Stimulated activated CD8-positive, alpha-beta memory T cell treated with anti-CD3 and anti-CD28 coated beads, Interleukin-4, amount 100 ng/mL, for 4 hours (primary cell): ENCODE measurements at places on chromosomes 2 and 18.

DNA sequence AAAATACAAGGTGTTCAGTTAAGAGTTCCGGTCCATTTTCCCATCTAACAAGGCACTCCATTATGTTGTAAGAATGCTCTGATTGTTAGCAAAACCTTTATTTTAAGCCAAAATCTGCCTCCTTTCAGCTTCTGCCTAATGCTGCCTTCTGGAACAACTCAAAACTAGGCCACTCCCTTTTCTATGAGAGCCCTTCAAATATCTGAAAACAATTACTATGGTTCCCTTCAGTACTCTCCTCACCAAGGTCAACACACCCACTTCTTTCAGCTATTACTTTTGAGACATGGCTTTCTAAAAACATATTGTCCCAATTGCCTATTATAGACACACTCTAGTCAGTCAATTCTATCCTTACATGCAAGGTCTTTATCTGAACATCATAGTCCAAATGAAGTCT, 429.4 kb downstream of the ERBB4 start:
- no peak for DNase-seq

- no peak for DNase-seq
Observed at GRCh38 chr2:172345956-172346555, 81.3 kb upstream of the ITGA6 start.

DNA sequence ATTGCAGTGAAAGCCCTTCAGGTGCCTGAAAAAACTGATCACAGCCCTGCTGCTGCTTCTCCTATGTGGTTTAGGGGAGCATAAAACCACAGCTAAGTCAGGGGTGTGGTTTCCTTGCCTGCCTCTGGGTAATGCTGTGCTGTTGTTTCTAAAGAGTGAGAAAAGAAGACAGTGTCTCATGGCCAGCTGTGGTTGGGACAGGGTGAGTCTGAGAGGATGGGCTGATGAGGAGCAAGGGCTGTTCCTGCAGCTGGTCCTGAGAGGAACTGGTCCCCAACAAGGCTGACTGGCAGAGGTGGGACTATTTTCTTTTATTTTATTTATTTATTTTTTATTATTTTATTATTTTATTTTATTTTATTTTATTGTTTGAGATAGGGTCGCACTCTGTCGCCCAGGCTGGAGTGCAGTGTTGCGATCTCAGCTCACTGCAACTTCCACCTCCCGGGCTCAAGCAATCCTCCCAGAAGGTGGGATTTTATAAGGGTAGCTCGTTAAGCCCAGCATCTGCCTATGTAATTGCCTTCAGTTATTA, 236.7 kb downstream of the FHOD3 start:
- no peak for DNase-seq

GRCh38 chr2:45167920-45168629, 158.8 kb upstream of the SIX2 start:
- no peak for DNase-seq

DNA sequence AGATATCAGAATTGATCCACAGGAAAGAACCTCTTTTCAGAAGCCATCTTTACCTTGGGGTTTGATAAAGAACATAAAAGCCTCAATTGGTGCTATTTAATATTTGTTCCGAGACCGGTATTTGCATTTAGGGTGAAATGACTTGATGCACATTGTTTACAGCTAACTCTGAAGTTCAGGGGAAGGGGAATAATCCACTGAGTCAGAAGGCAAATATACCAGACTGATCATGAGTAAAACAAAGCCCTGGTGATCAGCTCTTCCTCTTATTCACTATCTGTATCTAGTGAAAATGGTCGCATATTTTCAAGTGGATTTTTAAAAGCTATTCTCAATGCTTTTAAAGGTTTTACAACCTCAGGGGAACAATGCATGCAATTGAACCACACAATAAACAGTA, 53.0 kb upstream of the ATP8B1 start:
- DNase-seq = no peak

DNA sequence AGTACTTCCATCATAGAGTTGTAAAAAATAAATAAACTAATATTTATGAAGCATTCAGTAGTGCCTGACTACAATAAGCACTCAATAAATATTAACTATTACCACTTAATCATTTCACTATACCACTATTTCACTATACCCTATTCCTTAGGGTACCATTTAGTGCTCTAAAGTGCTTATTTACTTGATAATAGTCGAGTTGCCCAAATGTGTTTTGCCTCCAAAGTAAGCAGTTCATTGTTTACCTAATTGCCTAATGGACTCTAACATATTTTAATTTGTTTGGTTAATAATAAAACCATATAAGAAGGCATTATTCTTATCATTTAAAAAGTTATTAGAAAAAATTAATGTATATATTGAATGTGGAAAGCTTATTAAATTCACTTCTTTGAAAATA, 33.0 kb upstream of the MAP2 start:
- DNase-seq = no peak

DNA sequence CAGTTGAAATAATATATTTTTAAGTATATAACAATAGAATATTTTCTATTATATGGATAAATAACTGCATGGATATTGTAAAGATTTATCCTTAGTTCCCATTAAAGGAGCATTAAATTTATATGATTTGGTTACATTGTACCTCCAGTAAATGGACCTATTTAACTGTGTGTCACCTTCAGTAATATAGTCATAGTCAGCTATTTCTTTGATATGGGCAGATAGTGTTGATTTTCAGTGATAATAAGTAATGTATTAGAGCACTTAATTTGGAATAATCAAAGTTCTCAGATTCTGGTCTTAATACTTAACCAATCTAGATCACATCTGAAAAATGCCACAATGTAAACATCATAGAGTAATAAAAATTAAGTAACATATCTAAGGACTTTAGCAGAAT, 1527.3 kb upstream of the NXPH2 start:
- DNase-seq = no peak

DNA sequence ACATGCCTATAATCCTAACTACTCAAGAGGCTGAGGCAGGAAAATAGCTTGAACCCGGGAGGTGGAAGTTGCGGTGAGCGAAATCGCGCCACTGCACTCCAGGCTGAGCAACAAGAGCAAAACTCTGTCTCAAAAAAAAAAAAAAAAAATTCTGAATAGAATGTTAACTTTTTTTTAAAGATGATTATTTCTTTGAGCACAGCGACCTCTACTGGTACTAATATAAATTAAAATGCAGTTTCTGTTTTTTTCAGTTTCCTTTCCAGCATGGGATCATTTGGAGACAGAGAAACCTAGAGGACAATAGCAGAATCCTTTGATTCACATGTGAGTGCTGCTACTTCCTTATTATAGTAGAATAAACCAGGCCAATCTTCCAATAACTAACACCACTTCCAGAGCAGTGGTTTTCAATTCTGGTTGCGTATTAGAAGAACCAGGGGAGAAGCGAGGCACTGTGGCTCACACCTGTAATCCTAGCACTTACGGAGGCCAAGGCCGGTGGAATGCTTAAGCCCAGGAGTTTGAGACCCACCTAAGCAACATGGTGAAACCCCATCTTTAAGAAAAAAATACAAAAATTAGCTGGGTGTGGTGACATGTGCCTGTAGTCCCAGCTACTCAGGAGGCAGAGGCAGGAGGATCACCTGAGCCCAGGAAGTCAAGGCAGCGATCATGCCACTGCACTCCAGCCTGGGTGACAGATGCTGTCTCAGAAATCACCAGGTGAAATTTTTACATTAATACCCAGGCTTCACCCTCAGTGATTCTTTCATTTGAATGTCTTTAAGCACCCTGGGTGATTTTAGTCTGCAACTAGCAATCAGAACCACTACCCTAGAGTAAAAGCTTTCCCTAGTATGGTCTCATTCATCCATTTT, 10.1 kb downstream of the SRSF7 start:
- no peak for DNase-seq

DNA sequence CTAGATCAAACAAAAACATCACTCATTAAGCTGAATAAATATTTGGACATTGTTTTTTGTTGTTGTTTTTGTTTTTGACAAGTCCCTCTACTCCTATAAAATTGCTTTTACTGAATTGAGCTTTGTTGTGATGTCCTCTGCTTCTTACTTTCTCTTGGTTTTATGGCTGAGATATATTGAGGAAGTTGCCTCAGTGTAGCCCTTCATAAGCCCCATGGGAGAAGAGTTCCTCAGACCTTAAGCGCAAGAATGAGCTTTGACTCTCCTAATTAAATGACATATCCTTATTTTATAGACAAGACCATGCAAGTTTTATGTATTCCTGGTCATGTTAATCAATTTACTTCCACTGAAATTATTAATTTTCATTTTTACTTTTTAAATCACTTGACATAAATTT, 54.9 kb downstream of the CERKL start:
- no peak for DNase-seq

- no peak for DNase-seq
Observed at GRCh38 chr2:182646763-182647498, 69.1 kb upstream of the DNAJC10 start.

- no peak for DNase-seq
Observed at GRCh38 chr2:29245742-29246382, 130.6 kb downstream of the CLIP4 start.

DNA sequence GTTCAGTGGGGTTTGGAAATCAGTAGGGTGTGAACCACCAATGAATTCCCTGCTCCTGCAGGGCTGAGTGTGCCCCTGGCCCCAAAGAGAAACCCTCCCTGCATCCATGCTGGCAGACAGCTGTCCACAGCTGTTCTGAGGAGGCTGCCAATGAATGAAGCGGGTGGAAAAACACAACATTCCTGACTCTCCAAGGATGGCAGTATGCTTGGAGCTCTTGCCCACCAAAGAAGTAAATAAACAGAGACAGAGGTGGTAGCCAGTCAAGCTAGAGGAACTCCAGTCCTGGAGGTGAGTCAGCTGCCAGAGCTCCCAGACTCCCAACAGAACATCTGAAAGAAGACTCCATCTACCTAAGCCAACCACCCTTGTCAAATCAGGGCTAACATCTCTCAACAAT, 6.2 kb downstream of the ZBTB7C start:
- no peak for DNase-seq

DNA sequence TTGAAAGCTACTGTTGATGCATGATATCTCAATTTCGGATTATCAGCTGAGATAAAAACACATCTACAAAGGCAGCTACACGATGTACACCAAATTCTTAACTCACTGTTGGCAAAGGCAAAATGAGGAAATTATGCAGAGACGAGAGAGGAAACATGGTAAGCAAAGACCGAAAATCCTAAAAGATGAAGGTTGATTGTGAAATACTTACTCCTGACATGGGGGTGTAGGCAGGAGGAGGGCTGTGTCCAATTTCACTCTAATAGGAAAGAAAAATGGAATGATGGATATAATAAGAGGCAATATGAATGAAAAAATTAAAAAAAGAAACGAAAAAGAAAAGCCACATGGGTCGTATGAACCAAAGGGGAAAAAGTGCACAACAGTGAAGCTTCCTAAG, 831.3 kb downstream of the CPS1 start:
- DNase-seq = no peak

- DNase-seq = no peak
Observed at GRCh38 chr18:7608781-7609201, 41.7 kb downstream of the PTPRM start.

DNA sequence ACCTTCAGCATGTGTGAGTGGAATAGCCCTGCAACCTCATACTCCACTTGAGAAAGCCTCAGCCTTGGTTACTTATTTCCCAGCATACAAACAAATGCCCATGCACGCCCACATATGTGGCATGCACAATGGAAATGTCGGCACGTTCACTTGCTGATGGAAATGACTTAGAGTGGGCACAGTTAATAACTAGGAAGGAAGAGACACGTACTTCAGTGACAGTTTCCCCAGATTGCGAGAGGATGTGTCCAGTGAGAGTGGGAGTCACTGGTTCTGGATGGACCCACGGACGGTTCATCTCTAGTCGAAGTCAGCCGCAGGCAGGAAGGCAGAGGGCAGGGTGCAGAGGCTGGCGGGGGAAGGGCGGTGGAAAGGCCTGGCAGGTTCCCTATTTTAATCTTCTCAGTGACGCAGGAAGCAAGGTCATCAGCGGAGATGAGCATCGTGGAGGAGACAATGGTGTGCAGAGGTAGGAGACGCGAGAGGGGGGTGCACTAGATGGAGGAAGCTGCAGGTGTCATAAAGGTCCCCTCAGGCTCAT, 350.7 kb upstream of the MYT1L start:
- no peak for DNase-seq

- DNase-seq = no peak
Observed at GRCh38 chr2:214995926-214996670, 142.3 kb downstream of the ABCA12 start.

GRCh38 chr2:66704786-66705185, 269.9 kb downstream of the MEIS1 start:
- no peak for DNase-seq

GRCh38 chr2:172513524-172513900, 42.4 kb upstream of the PDK1 start:
- no peak for DNase-seq

DNA sequence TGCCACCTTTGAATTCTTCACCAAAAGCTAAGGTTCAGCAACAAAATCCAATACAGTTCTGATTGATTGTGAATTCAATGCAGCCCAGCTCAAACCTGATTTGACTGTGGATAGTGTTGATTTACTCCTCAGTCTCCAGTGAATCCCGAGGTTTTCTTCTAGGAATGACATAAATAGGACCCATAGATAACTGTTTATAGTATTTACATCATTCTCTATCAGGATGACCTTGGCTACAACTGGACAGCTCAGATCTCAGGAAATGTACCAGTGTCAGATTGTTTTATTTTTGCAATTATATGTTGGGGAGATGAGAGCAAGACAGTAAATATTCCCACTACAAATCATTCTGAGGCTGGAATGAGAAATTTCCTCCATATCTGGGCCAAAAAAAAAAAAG, 21.2 kb downstream of the RBM43 start:
- DNase-seq = no peak
